Endothelial cell of umbilical vein (primary cell): ENCODE measurements at places on chromosomes 7 and 10. TPM values are rescaled to one million over a fixed set of nuclear protein-coding genes. Genes with fewer than 3 reads are reported as not detected.

Gene ZNF398
- 8.6 and 10.6 TPM in 2 replicates for total RNA-seq

Gene LBX1
- not detected in 2 replicates for total RNA-seq

Gene ICA1
- 39.7 and 47.1 TPM in 2 replicates for total RNA-seq

Gene GPR15LG
- not detected in 2 replicates for total RNA-seq

Gene OPALIN
- total RNA-seq, result not detected in 2 replicates

Gene GIMAP5
- total RNA-seq, result 0.44 and 0.85 TPM in 2 replicates

Gene CALML5
- not detected in 2 replicates for total RNA-seq

Gene MTERF1
- 10.2 TPM in 2 replicates for total RNA-seq

Gene XRCC2
- 8.5 and 8.8 TPM in 2 replicates for total RNA-seq

Gene GIMAP8
- 67.5 and 71.8 TPM in 2 replicates for total RNA-seq

Gene MET
- 44.5 and 52.0 TPM in 2 replicates for total RNA-seq

Gene LMTK2
- 13.8 and 16.6 TPM in 2 replicates for total RNA-seq

Gene MUC12
- not detected in 2 replicates for total RNA-seq

Gene GLI3
- total RNA-seq, result 24.9 and 30.3 TPM in 2 replicates

Gene STAG3
- 0.55 and 1.4 TPM in 2 replicates for total RNA-seq

Gene RTKN2
- total RNA-seq, result 4.8 and 5.5 TPM in 2 replicates

Gene MRPS17
- total RNA-seq, result 19.5 TPM in 2 replicates

Gene LRRC18
- total RNA-seq, result not detected in 2 replicates

Gene PAPSS2
- total RNA-seq, result 82.6 and 93.2 TPM in 2 replicates

Gene THSD7A
- total RNA-seq, result 12.7 and 15.2 TPM in 2 replicates

Gene GRID2IP
- total RNA-seq, result not detected in 2 replicates

Gene APBB1IP
- total RNA-seq, result not detected in 2 replicates

Gene PTPN20
- 0.27 and 0.39 TPM in 2 replicates for total RNA-seq

Gene HBP1
- total RNA-seq, result 50.1 and 63.4 TPM in 2 replicates

Gene SPDYE2B
- total RNA-seq, result not detected in 2 replicates

Gene ARHGAP12
- 19.2 and 19.3 TPM in 2 replicates for total RNA-seq

Gene PRSS37
- total RNA-seq, result not detected in 2 replicates

Gene ANKRD22
- not detected in 2 replicates for total RNA-seq

Gene SLC13A1
- total RNA-seq, result not detected in 2 replicates

Gene SFTPA1
- not detected in 2 replicates for total RNA-seq

Gene AQP1
- total RNA-seq, result 11.6 and 15.9 TPM in 2 replicates

Gene POLD2
- 96.5 and 106 TPM in 2 replicates for total RNA-seq

Gene AASS
- total RNA-seq, result 27.8 and 30.1 TPM in 2 replicates

Gene FBXL13
- 4.6 and 5.2 TPM in 2 replicates for total RNA-seq

Gene HPS6
- total RNA-seq, result 18.5 TPM in 2 replicates

Gene RSPH10B2
- not detected in 2 replicates for total RNA-seq

Gene LRRD1
- 0.46 TPM in 1 of 2 replicates, not detected in the other for total RNA-seq
